ENCODE measurements at places on chromosomes 16 and 17.

GRCh38 chr16:62014319-62014923 is 21.8 kb downstream of the CDH8 start:
- DNase-seq = no peak

DNA sequence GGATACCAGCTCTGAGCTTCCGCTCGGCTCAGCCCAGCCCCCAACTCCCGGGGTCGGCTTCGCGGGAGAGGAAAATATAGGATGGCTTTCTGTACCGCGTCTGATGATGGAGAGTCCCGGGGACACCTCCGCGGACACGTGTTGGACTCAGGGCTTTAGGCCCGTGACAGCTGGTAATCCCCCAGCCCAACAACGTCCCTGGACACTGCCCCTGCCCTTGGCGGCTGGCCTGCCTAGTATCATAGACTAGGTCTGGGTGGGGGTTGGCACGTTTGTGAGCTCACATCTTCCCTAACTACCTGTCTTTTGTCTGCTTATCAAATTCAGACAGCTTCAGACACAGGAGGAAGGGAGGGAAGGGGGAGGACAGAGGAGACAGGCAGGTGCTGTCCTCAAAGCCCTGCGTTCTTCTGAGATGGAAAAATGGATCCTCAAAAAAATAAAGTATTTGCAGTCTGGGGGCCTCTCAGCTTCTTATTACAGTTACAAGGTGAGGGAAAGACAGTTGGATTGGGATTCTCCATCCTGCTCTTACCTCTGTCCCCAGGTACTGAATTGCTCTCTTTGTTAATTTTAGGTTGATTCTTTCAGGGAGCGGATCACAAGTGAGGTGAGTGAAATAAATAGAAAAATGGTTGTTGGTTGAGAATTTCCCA is 698 bp downstream of the PSME3 start:
- no peak for DNase-seq

DNA sequence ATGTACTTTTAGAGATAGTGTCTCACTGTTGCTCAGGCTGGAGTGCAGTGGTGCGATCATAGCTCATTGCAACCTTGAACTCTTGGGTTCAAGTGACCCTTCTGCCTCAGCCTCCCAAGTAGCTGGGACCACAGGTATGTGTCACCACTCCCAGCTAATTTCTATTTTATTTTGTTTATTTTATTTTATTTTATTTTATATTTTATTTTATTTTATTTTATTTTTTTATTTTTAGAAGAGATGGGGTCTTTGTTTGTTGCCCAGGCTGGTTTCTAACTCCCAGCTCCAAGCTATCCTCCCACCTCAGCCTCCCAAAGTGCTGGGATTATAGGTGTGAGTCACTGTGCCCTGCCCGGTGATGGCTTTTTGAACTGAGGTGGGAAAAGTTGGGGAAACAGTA is 35.1 kb upstream of the HS3ST4 start:
- DNase-seq = no peak

- no peak for DNase-seq
Measured at GRCh38 chr16:68289621-68290329, 21.0 kb downstream of the SLC7A6OS start.

- DNase-seq = no peak
Measured at GRCh38 chr16:85144026-85144915, 32.0 kb upstream of the CIBAR2 start.

GRCh38 chr16:20799599-20799998 is 6.7 kb downstream of the ERI2 start:
- DNase-seq = no peak

DNA sequence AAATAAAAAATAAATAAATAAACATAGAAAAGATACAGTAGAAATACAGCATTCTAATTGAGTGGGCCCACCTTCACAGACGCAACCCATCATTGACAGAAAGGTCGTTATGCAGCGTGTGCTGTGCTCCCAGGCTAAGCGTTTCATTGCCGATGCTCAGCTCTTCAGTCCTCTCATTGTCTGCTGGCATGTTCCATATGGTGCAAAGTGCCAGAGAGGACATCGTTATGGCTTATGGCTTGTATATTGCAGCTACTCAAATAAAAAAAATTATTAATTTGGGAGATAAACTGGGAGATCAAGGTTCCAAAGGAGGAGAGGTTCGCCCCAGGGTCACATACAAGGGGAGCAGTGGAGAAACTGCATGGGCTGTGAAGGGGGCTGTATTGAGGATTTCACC is 11.3 kb upstream of the UBALD2 start:
- DNase-seq = no peak

GRCh38 chr16:29254676-29255495 is 151.6 kb downstream of the NPIPB11 start:
- no peak for DNase-seq

GRCh38 chr17:17774009-17774881 is 62.5 kb downstream of the SREBF1 start:
- DNase-seq = no peak

DNA sequence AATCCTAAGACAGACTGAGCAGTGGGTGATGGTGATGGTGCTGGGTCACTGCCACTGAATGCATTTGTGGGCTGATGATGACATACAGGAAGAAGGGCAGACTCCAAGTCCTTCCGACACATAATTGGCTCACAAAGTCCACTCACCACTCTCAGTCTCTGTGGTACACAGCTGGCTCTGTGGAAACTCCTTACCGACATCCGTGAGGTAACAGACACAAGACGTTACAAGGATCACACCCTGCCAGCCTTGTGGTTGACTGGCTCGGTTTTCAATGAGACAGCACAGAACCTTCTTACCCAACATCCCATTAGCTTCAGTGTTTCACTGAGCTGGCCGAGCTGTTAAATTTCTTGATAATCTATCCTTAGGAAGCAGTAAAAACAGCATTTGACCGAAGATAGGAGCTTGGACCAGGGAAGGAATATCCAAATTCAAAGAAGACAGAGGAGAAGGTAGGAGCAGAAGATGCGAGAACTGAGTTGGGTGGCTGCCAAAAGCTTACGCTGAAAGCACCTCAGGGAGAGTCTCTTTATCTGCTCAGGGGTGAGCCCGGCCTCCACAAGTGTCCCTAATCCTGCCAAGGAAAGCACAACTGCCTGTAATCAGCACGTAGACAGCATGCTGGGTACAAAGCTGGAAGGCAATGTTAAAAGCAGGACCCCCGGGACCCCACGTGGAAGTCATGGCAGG is 5.5 kb upstream of the MXRA7 start:
- DNase-seq = no peak

DNA sequence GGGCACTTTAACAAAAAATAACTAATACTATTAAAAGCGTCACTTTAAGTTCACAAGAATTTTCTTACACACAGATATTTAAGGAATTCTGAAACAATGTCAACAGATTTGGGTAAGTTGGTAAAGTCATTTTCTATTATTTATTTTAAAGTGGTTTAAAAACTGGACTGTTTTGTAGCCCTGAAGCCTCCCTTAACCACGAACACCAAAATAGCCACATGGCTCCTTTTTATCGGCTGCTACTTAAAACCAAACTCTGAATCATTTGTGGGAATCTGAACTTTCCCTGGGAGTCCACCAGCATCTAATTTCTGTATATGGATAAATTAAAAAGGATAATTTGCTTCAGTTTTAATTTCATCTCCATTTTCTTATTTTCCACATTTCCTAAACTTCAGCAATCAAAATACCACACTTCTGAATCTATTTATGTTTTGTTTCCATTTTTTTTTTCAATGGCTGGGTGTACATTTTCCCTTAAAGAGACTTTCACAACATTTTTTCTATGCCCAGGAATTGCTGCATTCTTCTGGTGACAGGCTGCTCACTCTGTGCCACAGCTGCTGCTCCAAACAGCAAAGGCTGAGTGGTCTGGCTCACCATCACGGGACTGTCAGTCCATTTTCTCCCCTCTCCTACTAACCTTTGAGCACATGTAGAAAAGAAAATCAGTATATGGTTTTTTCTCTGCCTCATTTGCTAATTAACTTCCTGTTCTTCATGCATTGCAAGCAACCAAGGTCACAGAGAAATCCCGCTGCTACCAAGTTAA is 255.5 kb upstream of the KCNJ16 start:
- no peak for DNase-seq

GRCh38 chr16:10107081-10107480 is 75.1 kb downstream of the GRIN2A start:
- no peak for DNase-seq

GRCh38 chr16:84714028-84714427 is 14.2 kb downstream of the USP10 start:
- DNase-seq = no peak

DNA sequence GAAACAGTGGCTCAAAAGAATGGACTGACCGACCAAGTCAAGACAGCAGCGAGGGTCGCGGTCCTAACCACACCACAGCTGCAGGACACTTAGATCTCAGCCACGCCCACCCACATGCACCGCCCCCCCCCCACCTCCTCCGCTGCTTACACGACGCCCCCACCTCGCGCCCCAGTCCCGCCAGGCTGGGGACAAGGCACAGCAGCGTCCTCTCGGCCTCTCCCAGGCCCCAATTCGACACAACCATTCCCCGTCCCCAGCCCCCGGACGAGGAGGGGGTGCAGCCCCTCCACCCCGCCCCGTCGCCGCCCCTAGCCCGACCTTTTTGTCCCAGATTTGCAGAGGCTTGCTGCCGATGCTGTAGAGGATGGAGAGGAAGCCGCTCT is 477 bp downstream of the CFAP20 start:
- DNase-seq = no peak

DNA sequence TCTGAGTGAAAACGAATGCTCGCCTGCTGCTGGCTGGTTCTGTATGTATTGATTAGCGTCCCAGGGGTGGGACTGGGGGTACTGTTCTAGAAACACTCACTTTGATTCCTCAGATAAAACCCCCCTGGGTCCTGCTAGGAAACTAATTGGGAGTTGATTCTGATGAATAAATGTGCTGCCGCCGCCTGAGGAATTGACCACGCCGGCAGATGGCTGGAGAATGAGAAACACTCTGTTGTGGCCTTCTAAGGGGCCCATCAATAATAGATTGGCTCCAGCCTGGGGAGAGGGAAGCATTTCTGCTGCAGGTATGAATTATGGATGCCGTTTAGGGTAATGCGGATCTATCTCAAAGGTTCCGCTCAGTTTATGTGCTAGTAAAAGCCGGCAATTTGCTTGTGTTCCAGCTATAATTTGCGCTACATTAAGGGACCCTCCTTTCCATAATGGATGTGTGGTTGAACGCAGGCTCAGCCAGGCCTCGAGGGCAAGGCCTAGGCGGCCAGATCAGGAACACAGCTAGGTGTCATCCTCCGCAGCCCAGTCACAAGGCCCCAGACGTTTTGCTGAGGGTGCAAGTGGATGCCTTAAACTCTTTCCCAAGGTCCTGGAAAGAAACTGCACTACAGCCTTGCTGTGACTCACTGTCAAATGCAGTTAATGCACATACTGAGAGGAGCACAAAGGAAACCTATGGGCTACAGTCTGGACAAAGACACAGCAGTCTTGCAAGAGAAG is 132.2 kb upstream of the HS3ST2 start:
- DNase-seq = no peak

GRCh38 chr17:68840073-68840472 is 115.1 kb downstream of the ABCA8 start:
- DNase-seq = no peak

DNA sequence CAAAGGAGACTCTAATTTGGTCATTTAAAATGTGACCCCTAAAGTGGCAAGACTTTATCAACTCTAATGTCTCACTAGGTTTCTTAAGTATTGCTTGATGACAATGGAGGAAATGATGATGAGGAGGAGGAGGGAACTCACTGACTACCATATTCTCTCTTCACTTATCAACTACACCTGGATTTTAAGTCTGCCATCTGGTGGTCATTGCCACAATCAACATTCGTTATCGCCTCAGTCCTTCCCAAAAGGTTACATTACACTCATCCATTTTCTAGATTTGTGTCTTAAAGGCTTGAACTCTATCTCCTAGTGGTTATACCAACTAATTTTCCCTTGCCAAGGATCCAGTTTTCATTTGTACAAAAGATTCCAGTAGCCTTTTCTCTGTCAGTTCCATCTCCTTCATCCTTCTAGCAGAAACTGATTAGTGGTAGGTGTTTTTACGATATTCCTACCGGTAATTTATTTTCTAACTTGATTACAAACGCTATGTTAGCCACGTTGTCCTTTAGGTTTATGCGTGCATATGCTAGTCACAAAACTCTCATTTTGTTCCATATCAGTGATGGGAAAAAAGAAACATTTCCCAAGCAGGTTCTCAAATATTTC is 114.6 kb upstream of the NOG start:
- no peak for DNase-seq

GRCh38 chr17:5211458-5211857 is 19.8 kb upstream of the ZNF594 start:
- no peak for DNase-seq

DNA sequence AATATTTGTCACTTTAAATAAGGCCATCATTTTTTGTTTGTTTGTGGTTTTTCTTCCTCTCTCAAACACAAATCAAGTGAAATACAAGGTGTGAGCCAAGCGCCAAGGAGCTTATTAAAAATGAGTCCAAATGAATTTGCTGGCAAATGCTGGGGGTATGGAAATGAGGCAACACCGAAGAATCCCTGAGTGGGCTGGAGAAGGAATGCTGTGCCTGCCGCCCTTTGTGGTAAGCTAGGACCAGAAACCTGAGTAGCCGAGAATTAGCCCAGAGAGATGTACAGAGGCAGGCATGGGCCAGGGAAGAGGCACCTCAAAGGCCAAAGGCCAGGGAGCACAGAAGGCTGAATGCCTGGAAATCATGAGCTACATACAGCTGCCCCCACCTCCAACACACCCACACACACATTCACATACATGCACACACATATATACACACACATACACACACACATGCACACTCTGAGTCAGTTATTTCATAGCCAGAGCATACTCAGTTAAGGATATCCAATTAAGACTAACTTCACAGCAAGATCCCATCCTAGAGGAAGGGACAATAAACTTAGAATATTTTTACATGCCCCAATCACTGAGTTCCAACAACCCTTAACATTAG is 266.1 kb upstream of the DYNLRB2 start:
- no peak for DNase-seq

- DNase-seq = no peak
Measured at GRCh38 chr17:69404399-69404798, 10.1 kb upstream of the MAP2K6 start.

- DNase-seq = no peak
Measured at GRCh38 chr17:19273731-19274130, 36.6 kb downstream of the EPN2 start.

DNA sequence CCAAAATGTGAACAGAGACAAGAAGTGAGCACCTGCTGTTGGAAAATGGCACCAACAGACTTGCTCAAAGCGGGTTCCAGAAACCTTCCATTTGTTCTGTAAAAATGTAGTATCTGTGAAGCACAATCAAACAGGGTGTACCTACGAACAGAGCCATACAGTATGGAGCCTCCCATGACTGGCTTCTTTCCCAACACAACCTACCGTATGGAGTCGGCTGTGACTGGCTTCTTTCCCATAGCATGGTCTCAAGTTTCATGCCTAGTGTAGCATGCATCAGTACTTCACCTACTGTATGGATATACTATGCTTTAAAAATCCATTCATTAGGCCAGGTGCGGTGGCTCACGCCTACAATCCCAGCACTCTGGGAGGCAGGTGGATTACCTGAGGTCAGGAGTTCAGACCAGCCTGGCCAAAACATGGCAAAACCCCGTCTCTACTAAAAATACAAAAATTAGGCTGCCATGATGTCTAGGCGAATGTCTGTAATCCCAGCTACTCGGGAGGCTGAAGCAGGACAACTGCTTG is 26.2 kb downstream of the YWHAE start:
- DNase-seq = no peak

GRCh38 chr16:78177987-78178386 is 78.5 kb downstream of the WWOX start:
- no peak for DNase-seq

- no peak for DNase-seq
Measured at GRCh38 chr16:81307770-81308169, 7.0 kb upstream of the GAN start.
